ENCODE measurements at places on chromosomes 1 and 21. TPM values are rescaled to one million over a fixed set of nuclear protein-coding genes. Genes with fewer than 3 reads are reported as not detected.

CTTNBP2NL gene
- total RNA-seq, result 56.3 TPM

AK5 gene
- 1.0 TPM for total RNA-seq

- DNase-seq, result no peak
Observed at GRCh38 chr1:178412400-178412770, 84.4 kb downstream of the CLEC20A start.

CCDC185 gene
- not detected for total RNA-seq

PRDM16 gene
- 19.2 TPM for total RNA-seq

DNA sequence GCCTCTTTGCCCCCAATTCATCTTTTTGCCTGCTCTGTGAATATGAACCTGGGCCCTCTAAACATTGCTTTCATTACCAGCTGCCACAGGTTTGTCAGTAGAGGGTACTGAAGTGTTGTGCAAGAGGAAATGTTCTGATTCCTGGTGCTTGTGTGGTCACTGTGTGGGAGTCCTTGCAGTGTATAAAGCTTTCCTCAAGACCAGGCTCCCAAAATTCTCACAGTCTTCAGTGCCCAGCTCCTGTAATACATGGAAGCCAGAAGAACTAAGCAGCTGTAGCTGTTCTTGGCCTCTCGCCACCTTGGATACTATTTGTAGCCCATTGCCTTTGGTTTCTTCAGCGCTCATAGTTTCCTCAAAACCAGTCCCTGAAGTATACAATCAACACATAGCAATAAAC lies 1046.2 kb downstream of the BRINP3 start:
- no peak for DNase-seq

RGS4 gene
- total RNA-seq, result 0.89 TPM

- peak; percentile 80 for DNase-seq
Observed at GRCh38 chr1:21673277-21673780, 4.2 kb upstream of the RAP1GAP start.

DNA sequence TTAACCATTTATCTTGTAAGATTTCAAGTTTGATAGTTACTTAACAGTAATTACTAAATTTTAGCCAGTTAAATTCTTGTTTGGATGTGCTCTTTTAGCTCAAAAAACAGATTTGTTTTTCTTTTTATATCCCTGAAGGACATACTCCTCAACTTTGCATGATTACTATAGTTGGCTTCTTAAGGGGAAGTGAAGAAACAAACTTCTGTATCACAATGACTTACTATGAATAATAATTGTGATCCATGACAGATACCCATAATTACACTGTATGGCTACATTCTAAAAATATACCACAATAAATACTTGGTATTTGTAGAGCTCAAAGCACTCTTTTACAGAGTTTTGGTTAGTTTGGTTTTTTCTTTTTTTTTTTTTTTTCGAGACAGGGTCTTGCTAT lies 55.8 kb downstream of the IARS2 start:
- DNase-seq, result no peak

C1orf210 gene
- total RNA-seq, result 19.1 TPM

CR1L gene
- total RNA-seq, result 1.3 TPM

- DNase-seq, result no peak
Observed at GRCh38 chr1:83027511-83027910, 971.4 kb downstream of the TTLL7 start.

DNA sequence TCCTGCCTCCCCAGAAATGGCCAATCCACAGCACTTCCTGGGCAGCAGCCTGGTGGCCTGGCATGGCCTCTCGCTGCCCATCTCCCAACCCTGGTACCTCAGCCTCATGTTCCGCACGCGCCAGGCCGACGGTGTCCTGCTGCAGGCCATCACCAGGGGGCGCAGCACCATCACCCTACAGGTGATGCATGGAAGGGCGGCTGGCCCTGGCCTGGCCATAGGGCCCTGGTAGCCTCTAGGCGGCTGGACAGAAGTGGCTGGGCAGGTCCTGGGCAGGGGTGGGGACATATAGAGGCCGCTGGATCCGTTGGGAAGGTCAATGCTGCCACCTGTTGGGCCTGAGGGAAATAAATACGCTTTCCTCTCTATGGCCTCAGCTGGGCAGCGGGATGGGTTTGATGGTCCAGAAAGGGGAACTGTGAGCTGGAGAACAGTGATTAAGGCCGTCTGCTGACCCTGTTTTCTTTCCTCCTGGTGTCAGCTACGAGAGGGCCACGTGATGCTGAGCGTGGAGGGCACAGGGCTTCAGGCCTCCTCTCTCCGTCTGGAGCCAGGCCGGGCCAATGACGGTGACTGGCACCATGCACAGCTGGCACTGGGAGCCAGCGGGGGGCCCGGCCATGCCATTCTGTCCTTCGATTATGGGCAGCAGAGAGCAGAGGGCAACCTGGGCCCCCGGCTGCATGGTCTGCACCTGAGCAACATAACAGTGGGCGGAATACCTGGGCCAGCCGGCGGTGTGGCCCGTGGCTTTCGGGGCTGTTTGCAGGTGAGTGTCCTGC lies 14.4 kb downstream of the CELSR2 start:
- DNase-seq, result peak; percentile 96

DNA sequence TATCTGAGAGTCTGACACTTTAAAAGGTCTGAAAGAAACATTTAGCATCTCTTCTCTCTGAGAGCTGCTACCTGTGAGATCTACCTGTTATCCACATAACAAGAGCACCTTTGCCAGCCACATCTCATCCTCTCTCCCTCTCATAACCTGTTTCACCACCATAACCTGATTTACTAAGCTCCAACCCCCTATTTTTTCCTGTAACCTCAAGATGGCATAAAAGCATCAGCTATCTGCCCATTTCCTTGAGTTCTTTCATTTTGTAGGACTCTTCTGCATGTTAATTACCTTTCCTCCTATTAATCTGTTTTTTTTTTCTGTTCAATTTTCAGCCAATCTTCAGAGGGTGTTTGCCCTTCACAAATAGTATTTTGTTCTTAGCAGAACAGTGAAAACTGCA lies 136.5 kb upstream of the KCNK1 start:
- no peak for DNase-seq

- DNase-seq, result no peak
Observed at GRCh38 chr1:91980663-91981062, 31.5 kb downstream of the BRDT start.

DNA sequence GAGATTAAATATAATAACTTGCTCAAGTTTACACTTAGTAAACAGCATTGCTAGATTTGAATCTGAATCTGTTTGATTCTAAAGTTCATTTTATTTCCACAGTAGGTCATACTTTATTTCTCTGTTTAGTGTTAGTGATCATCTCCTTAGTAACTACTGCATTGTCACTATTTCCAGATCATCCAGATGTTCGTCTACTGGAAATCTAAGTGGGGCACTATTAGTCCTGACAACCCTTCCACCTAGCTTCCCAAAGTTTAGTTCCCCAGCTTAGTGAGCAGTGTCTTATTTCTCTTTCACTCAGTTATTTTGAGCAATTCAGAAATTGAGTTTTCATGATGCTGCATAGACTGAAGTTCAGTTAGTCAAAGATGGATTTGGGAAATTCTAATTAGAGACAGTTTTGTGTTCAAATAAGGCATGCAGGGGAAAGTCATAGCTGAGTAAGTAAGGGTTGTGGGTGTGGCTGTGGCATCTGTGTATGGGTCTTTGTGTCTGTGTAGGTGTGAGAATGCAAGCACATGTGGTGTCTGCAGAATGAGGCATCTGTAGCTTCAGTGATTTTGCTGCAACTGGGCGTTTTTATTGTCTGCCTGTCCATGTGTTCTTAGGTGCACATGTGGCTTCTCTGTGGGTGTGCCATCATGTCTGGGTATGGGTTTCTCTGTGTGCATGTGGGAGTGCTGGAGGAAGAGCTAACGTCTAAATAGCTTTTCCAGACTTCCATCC lies 107.3 kb downstream of the NTMT2 start:
- no peak for DNase-seq

DNA sequence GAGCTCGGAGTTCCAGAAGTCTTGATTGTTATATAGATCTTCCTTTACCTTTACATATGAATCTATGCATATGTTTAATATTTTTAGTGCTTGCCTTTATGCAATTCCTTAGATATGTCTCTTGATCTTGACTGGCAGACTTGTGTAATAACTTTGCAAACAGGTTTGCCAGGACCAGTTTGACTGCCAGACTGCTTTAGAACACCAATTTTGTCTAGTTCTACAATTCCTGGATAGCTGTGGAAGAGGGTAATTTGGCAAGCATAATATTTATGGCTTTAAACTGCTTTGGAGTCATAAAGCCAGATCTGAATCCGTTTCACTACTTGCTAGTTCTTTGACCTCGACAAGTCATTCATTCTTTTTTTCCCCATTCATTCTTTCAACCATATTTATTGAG lies 250.0 kb downstream of the FAF1 start:
- DNase-seq, result no peak

PEX19 gene
- 63.1 TPM for total RNA-seq

KANK4 gene
- 4.4 TPM for total RNA-seq

HHAT gene
- total RNA-seq, result 5.3 TPM

GRCh38 chr1:226558036-226558650 lies 9.6 kb downstream of the STUM start:
- DNase-seq, result no peak

GRCh38 chr1:187641015-187641414 lies 812.3 kb downstream of the PLA2G4A start:
- no peak for DNase-seq

- DNase-seq, result no peak
Observed at GRCh38 chr1:240404286-240404685, 207.7 kb downstream of the GREM2 start.

C1orf141 gene
- total RNA-seq, result 2.2 TPM

FMO5 gene
- total RNA-seq, result 106 TPM

DNA sequence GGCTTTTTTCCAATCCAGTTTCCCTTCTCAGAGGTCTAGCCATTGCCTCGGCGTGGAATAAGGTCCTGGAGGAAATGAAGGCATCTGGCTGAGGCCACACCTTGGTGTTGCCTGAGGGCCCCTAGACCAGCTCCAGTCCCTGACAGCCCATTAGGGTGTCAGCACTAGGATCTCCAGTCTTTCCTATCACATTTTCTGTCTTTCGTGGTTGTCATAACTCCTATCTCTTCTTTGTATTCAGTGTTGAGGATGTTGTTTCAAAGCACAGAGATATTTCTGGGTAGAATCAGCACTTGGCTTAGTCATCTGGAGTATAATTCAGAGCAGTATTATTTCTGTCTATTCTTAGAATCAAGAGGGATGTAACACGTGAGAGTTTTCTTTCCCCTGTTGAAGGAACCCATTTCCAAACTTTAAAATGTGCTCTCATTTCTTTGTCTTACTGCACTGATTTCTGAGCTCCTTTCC lies 844.3 kb downstream of the KCNT2 start:
- DNase-seq, result no peak

FAM151A gene
- total RNA-seq, result not detected

DNA sequence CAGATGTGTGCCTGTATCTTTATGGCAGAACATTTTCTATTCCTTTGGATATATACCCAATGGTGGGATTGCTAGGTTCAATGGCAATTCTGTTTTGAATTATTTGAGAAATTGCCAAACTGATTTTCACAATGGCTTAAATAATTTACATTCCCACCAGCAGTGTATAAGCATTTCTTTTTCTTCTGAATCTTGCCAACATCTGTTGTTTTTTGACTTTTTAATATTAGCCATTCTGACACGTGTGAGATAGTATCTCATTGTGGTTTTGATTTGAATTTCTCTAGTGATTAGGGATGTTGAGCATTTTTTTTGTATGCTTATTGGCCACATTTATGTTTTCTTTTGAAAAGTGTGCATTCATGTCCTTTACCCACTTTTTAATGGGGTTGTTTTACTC lies 864.3 kb upstream of the ADAMTS5 start:
- DNase-seq, result no peak

- DNase-seq, result no peak
Observed at GRCh38 chr1:50262436-50262835, 153.7 kb downstream of the ELAVL4 start.

CFHR2 gene
- total RNA-seq, result not detected

DNA sequence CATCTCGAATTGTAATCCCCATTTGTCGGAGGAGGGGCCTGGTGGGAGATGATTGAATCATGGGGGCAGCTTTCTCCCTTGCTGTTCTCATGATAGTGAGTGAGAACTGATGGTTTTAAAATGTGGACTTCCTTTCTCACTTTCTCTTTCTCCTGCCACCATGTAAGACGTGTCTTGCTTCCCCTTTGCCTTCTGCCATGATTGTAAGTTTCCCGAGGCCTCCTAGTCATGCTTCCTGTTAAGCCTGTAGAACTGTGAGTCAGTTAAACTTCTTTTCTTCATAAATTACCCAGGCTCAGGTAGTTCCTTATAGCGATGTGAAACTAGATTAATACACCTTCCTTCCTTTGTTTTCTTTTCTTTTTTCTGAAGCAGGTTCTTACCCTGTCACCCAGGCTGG lies 13.9 kb downstream of the DNAJC6 start:
- DNase-seq, result no peak

GRCh38 chr1:159756397-159756796 lies 24.4 kb upstream of the DUSP23 start:
- no peak for DNase-seq

DNA sequence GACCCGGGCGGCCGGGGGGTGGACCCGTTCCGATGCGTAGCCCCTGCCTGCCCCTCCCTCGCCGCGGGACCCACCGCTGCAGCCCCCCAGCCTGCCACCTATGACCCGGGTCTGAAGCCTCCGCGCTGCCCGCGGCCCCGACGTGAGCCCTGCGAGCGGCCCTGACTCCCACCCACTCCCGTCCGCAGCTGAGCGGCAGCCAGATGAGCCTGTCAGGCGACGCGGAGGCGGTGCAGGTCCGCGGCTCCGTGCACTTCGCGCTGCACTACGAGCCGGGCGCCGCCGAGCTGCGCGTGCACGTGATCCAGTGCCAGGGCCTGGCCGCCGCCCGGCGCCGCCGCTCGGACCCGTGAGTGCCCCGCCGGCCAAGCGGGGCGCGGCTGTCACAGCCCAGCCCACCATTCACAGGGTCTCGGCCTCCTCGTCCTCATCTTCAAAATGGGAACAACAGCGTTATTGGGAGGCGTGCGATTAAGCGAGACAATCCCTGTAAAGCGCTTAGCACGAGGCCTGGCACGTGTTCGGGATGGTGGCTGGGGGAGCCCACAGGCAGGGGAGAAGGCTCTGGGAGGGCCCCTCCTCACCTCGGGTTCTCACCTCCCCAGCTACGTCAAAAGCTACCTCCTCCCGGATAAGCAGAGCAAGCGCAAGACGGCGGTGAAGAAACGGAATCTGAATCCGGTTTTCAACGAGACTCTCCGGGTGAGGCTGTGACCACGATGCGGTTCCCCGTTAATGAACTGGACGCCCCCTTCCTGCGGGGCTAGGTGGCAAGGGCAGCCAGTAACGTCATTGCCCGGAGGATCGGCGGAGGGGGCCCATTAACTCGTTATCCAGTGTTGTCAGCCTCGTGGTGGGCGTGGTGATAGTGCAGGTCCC lies 8.2 kb downstream of the SYTL1 start:
- peak; percentile 83 for DNase-seq

DNA sequence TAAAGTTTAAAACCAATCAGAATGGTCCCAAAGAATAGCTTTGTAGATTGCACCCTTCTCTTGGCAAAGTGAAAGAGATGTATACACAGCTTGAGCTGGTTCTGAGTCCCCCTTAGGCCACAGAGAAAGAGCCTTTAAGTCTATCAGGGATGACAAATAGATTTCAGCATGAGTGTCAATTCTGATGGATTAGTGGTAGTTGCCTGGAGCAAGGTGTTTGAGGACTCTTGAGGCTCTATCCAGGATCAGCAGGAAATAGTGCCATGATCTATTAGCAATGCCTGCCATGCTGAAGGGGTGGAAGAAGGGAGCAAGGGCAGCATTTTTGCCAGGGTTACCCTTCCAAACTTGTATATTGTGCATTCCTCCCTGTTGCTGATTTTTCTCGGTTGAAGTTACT lies 116.6 kb downstream of the ATG4C start:
- no peak for DNase-seq

PRRX1 gene
- total RNA-seq, result 30.1 TPM

CD52 gene
- total RNA-seq, result 541 TPM

CACHD1 gene
- 32.0 TPM for total RNA-seq

GRCh38 chr1:118266436-118266835 lies 81.4 kb upstream of the SPAG17 start:
- DNase-seq, result no peak

Data from lower lobe of right lung (tissue), 2 donors.